ENCODE measurements at places on chromosomes 5 and 9. TPM values are rescaled to one million over a fixed set of nuclear protein-coding genes. Genes with fewer than 3 reads are reported as not detected.

PAPPA gene
- not detected for total RNA-seq

CCDC192 gene
- not detected for total RNA-seq

DNA sequence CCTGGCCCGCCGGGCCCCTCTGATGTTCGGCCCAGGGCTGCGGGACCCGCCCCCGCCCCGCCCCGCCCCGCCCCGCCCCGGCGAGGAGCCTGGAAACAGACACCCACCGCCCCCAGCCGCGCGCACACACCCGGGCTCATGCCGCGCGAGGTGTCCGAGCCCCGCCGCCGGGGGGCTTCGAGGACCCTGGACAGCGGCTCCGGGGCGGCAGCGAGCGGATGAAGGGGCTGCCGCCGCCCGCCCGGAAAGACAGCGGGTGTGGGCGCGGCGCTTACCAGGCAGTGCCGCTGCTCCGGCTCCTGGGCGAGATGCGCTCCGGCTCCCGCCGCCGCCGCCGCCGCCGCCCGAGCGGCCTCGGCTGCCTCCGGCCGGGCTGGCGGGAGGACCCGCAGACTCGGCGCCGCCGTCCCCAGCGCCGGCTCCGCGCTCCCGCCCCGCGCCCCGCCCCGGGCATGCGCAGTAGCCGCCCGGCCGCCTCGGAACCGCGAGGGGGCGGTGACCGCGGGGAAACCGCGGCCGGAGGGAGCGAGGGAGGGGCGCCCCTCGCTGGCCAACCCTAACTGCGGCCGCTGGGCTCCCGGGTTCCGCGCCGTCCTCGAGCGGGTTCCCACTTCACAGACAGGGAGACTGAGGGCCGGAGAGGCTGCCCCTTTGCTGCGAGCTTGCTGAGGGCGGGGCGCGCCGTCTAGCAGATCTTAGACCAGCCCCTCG is at the start of gene GPRIN1:
TSS of gene GPRIN1 (minus strand) at position 433 of the 711 bp plus-strand sequence. CDS start 10,322 bp downstream, outside the sequence.
- peak; percentile 51 for DNase-seq

FAM78A gene
- 104 TPM for total RNA-seq

GRCh38 chr9:127360829-127361228 is 36.1 kb upstream of the SLC2A8 start:
- DNase-seq = peak; percentile 16

PLAC8L1 gene
- 1.00 TPM for total RNA-seq

UNC13B gene
- total RNA-seq = 0.24 TPM

- DNase-seq = no peak
Observed at GRCh38 chr9:133144904-133145851, 18.5 kb downstream of the GBGT1 start.

DNA sequence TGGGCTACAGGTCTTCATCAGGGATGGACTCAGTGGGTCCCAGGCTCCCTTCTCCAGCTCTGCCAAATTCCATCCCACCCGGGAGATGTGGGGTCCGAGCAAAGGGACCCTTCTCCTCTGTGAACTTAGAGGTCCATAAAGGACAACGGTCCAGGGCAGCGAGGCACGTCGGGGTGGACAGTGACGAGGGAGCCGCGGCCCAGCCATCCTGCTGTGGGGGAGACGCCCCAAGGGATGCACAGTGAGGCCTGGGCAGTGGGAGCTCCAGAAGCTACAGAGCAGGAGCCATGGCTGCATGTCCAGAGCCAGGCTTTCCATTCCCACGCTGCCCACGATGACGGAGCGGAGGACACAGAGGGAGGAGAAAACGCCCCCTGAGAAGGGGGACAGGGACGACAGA is 107.5 kb upstream of the PPP1R26 start:
- no peak for DNase-seq

GFI1B gene
- not detected for total RNA-seq

- DNase-seq = no peak
Observed at GRCh38 chr9:130896233-130897014, at the start of gene QRFP. TSS of gene QRFP (minus strand) at chr9:130896812. CDS start at chr9:130893838, 2,974 bp downstream.

PHYHD1 gene
- total RNA-seq = 3.2 TPM

- no peak for DNase-seq
Observed at GRCh38 chr9:73906671-73907070, 590.5 kb upstream of the RORB start.

- no peak for DNase-seq
Observed at GRCh38 chr5:11346336-11346735, 557.9 kb downstream of the CTNND2 start.

Data from naive thymus-derived CD4-positive, alpha-beta T cell (primary cell).